ENCODE measurements at places on chromosomes 11 and 22.

DNA sequence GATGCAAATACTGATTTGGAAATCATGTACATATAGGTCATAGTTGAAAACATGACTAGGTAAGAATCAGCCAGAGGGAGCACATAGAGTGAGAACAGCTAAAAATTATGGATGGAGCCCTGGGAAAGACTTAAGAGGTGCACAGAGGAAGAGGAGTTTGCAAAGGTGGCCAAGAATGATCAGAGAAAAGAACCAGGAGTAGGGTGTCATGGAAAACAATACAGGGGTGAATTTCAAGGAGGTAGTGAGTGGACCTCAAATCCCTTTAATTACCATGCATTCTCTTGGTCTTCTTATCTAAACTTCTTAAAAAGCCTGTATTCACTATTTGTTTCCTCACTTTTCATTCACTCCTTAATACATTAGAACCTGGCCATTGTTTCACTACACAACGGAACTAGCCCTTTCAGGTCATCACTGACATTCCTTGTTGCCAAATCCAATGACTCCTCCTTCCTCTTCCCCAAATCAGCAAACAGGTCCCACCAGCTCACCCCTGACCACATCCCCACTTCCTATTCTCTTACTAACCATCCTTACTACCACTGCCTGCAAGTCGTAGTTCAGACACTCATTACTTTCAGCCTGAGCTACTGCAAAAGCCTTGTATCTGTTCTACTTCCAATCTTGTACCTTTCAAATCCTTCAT lies 22.6 kb downstream of the BUD13 start:
- DNase-seq = no peak

- DNase-seq = peak; percentile 58
Measured at GRCh38 chr11:57458410-57459163, 1.7 kb upstream of the RTN4RL2 start.

DNA sequence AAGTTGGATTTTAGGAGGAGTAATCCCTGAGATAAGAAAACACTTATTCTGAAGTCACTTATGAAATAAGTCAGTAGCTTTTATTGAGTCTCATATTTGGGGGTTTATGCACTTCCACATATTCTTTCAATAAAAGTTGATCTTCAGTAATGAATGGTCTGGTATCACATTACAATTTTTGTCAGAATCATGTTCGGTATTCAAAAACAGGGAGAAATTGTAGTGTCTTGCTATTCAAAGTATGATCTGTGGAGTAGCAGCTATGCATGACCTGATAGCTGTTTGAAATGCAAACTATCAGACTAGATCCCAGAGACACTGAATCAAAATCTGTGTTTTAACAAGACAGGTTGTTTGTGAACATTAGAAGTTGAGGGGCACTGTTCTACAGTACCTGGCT lies 857.6 kb downstream of the METTL15 start:
- DNase-seq = no peak

GRCh38 chr11:126497581-126498122 lies 142.2 kb downstream of the ST3GAL4 start:
- peak; percentile 20 for DNase-seq

DNA sequence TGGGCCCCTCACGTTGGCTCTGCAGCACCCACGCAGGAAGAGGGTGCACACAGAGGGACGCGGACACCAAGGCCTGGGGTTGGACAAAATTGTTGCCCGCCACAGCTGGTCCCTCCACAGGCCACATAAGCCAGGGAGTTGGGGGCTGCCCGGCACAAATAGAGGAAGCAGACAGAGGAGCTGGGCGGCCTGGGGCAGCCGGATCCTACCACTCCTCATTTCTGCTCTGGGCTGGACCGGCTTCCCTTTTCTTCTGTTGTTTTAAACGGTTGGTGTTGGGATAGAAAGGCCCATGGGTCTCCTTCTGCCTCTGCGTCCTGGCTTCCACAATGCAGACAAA lies 36.4 kb upstream of the LINC01488 start:
- DNase-seq = no peak
